ENCODE measurements at places on chromosomes 13 and 19.

DNA sequence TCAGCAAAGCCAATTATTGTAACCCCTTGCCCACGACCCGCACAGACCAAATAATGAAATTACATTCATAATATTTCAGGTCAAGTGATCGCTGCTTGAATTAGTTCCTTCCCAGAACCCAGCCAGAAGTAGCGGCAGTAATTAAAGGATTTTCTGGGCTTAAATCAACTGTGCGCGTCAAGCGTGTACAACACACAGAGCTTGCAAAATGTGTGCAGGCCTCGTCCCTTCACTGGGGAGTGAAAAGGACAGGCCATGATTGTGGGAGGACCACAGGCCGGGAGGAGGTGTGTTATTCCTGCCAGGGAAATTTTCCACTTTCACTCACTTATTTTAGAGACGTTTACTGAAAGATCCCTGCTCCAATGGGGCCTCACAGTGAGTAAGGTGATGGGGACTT, 84.9 kb downstream of the CHST8 start:
- no peak for DNase-seq

- DNase-seq: no peak
Observed at GRCh38 chr19:39696387-39696786, 7.9 kb upstream of the LGALS14 start.

GRCh38 chr13:44054525-44054924, 174.8 kb downstream of the LACC1 start:
- no peak for DNase-seq

- no peak for DNase-seq
Observed at GRCh38 chr13:97434397-97435201, 630 bp downstream of the RAP2A start.

DNA sequence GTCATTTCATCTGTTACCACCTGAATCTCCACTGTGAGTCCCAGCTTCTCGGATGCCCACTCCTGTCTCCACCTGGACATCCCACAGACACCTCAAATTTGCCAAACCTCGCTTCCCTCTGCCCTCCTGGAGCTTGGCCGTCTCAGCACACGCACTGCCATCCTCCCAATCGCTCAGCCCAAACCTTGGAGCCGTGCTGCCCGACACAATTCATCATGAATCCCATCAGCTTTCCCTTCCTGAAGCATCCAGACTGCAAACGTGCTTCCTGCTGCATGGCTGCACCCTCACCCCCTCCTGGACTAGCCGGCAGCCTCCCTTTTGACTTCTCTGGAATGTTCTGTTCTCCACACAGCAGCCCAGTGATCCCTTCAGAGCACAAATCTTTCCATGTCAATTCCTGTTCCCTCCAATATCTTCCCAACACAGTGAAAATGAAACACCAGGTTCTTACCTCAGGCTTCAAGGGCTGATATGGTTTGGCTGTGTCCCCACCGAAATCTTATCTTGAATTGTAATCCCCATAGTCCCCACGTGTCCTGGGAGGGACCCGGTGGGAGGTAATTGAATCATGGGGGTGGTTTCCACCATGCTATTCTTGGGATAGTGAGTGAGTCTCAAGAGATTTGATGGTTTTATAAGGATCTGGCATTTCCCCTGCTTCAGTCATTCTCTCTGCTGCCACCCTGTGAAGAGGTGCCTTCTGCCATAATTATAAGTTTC, 1.1 kb upstream of the PROZ start:
- DNase-seq: no peak

Measured in K562 (cell line).